ENCODE measurements at places on chromosomes 2 and 18.
A peak's percentile ranks its signal among the peaks of the same experiment; 100 is the strongest.

GRCh38 chr2:154952346-154952980, 254.0 kb downstream of the KCNJ3 start:
- DNase-seq = no peak
- H3K27me3 ChIP-seq = no peaks in the 10 kb centered on the region
- no peak overlapping the region for H3K27ac ChIP-seq

DNA sequence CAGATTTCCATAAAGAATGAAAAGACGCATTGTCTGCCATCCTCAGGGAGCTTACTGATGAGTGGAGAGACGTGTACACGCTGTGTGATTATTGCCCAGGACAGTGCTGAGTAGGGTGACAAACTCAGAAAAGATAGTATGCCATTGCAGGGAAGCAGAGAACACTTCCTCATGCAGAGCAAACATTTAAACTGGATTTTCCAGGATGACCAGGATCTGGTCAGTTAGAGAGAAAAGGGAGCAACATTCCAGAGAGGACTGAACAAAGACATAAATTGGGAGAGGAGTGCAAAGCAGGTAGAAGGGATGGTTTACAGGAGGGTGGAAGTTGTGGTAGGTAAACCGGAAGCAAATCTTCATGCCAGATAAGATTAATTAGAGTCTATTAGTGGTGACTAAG, 2.3 kb downstream of the SLC9A2 start:
- no peak overlapping the region for H3K4me3 ChIP-seq
- DNase-seq = no peak
- peaks cover 4% of the 10 kb centered on the region for H3K4me1 ChIP-seq
- H3K36me3 ChIP-seq = no peaks in the 10 kb centered on the region

DNA sequence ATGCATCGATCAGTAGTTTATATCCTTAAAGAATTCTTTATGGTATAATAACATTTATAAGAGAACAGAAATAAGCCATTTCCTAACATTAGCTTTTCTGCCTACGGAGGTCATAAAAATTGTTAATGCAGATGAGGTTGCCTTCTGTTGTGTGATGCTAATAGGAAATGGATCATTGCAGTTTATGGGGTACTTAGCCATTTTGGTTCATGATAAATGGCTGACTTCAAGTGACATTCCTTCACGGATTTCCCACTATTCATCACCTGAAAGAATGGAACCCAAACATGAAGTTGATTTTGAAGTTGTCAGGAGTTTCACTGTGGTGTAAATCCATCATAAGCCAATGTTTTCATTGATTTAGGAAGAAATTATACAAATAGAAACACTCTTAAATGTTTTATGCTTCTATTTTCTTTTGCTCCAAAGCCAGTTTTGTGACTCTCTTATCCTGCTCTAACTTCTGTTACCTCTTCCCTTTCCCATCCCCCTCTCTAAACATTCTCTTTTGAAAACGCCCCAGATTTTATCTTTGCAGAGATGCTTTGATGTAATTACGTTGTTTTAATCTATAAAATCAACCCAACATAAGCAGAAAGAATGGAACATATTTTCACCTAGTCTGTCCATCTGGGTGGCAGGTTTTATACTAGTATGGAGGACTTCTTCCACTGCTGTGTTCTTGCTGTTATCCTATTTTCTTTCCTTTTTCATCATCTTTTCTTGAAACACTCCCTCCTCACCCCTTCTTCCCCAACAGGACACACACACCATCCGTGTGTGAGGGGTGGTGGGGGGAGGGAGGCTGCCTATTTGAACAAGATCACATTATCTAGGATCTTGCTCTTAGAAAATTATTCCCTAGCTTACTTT, 58.2 kb downstream of the GREB1L start:
- H3K4me1 ChIP-seq = no peaks in the 10 kb centered on the region
- no peaks in the 10 kb centered on the region for H3K27me3 ChIP-seq

DNA sequence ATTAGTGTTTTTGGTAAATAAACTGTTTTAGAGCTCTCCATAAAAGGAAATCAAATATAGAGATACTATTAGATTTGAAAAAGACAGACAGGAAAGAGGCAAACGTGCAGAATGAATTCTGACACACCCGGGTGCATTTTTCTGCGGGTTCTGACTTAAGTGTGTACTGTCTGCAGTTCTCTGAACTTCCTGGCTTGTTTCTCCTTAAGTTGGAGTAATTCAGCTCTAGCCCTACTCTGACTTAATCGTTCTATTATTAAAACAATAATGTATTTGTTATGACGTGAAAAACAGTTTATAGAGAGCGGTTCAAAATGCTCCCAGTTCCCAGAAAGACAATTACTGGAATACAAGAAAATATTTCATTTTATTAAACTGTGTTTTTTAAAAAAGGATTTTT, 305.9 kb downstream of the ARHGAP15 start:
- no peak for DNase-seq
- peaks cover 8% of the 10 kb centered on the region for H3K4me1 ChIP-seq
- H3K27ac ChIP-seq = no peak overlapping the region
- no peaks in the 10 kb centered on the region for H3K27me3 ChIP-seq
- H3K4me3 ChIP-seq = no peak overlapping the region
- peaks cover 9% of the 10 kb centered on the region for H3K36me3 ChIP-seq

DNA sequence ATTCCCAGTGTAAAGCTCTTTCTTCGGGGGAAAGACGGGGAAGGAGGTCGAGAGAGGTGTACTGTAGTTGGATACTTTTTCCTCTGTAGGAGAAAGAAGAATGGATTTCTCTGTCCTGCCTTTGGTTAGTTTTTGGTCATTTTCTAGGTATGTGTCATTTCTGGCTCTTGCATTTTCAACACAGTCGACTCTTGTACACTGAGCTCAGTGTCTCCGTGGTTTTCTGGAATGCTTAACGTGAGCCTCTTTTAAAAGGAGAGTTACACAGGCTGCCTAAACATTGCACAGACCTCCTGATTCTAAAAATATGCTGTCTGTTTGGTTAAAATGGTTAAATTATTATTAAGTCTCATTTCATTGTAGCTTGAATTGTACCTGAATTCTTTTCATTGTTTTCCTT, 21.8 kb upstream of the GLS start:
- H3K27me3 ChIP-seq = no peaks in the 10 kb centered on the region
- DNase-seq = no peak
- no peaks in the 10 kb centered on the region for H3K36me3 ChIP-seq
- peaks cover 3% of the 10 kb centered on the region for H3K4me1 ChIP-seq

DNA sequence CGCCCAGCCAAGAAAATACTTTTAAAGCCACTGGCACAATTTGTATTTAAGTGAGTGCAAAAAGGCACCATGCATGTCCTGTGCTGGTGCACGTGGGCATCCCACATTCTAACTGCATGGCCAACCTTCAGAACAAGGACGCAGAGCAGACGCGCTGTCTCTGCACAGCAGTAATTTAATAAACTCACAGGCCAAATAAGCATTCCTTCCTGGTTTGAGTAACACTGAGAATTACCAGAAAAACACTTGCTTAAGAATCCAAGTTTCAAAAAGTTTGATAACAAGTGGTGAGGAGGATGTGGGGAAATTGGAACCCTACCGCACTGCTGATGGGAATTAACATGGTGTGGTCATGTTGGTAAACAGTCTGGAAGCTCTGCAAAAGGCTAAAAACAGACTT, 38.7 kb downstream of the RPL31 start:
- no peaks in the 10 kb centered on the region for H3K4me1 ChIP-seq
- no peak for DNase-seq
- H3K36me3 ChIP-seq = no peaks in the 10 kb centered on the region

DNA sequence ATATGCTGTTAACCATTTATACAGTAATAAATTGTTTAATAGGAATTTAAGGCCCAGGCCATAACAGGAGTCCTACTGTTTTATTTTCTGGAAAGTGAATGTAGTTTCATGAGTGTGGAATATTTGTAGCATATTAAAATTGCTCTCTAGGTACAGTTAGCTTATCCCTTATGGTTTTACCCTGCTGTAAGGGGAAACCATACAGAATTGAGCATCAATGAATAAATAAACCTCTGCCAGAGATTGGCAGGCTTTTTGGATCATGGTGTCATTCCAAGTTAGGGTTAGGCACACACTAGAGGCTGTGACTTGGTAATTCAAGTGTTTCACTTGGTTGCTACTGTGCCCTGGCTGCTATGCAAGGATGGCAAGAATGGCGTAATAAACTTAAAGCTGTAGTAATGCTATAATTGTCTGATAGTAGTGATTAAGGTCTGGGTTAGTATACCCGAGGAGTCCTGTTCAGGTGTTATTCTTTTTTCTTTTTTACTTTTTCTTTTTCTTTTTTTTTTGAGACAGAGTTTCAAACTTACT, 30.4 kb downstream of the BMPR2 start:
- H3K4me3 ChIP-seq = no peak overlapping the region
- no peak for DNase-seq
- H3K27me3 ChIP-seq = no peaks in the 10 kb centered on the region
- H3K36me3 ChIP-seq = no peaks in the 10 kb centered on the region
- H3K27ac ChIP-seq = no peak overlapping the region
- H3K4me1 ChIP-seq = no peaks in the 10 kb centered on the region

GRCh38 chr2:122486705-122487415, 731.4 kb downstream of the TSN start:
- no peaks in the 10 kb centered on the region for H3K36me3 ChIP-seq
- no peaks in the 10 kb centered on the region for H3K27me3 ChIP-seq
- no peak overlapping the region for H3K27ac ChIP-seq
- no peak for DNase-seq

DNA sequence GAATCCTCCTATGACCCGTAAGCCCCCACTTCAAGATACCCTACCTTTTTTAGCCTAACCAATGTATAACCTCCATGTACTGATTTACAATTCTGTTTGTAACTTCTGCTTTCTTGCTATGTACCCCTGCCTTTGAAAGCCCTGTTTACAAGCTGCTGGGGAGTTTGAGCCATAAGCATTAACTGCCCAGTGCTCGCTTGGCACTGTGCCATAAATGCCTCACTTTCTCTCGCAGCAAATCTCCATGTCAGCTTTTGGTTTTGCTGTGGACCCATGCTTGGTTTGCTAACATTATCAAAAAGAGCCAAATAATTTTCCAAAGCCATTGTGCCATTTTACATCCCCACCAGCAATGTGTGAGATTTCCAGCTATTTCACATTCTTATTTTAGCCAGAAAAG, 51.8 kb downstream of the TEX51 start:
- H3K4me1 ChIP-seq = no peaks in the 10 kb centered on the region
- no peak overlapping the region for H3K4me3 ChIP-seq
- H3K36me3 ChIP-seq = no peaks in the 10 kb centered on the region
- H3K27me3 ChIP-seq = no peaks in the 10 kb centered on the region
- no peak overlapping the region for H3K27ac ChIP-seq
- DNase-seq = no peak

DNA sequence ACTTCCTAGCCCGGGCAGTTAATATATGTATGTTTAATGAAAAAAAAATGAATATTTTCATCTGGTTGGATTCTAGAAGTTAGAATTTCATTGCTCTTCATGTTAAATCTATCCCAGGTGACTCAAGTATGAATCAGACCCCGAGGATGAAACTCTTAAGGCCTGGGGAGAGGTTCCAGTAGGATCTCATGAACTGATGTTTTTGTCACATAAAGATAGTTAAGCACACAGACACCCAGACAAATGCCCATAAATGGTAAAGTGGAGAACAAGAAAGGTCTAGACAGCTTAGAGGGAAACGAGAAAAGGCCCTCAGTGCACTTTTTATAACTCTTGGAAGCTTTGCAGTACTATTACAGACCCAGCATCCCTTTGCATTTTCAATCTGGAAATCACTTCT, 114.1 kb downstream of the RIF1 start:
- no peak overlapping the region for H3K4me3 ChIP-seq
- H3K27me3 ChIP-seq = no peaks in the 10 kb centered on the region
- no peak overlapping the region for H3K27ac ChIP-seq
- no peaks in the 10 kb centered on the region for H3K4me1 ChIP-seq

GRCh38 chr2:190533175-190533967, 1.2 kb downstream of the NEMP2 start:
- no peaks in the 10 kb centered on the region for H3K27me3 ChIP-seq
- DNase-seq = no peak
- H3K4me1 ChIP-seq = peaks cover 10% of the 10 kb centered on the region
- peak overlapping the region; percentile 86 for H3K27ac ChIP-seq

- H3K27me3 ChIP-seq = no peaks in the 10 kb centered on the region
- H3K4me1 ChIP-seq = no peaks in the 10 kb centered on the region
- no peak for DNase-seq
- H3K4me3 ChIP-seq = no peak overlapping the region
- H3K27ac ChIP-seq = no peak overlapping the region
- no peaks in the 10 kb centered on the region for H3K36me3 ChIP-seq
Measured at GRCh38 chr2:171235262-171235881, 74.7 kb upstream of the TLK1 start.

- DNase-seq = no peak
- H3K27ac ChIP-seq = no peak overlapping the region
- H3K4me1 ChIP-seq = no peaks in the 10 kb centered on the region
- no peak overlapping the region for H3K4me3 ChIP-seq
- H3K36me3 ChIP-seq = no peaks in the 10 kb centered on the region
Measured at GRCh38 chr2:217415316-217415715, 555.5 kb upstream of the TNP1 start.

- peak; percentile 49 for DNase-seq
- peak overlapping the region; percentile 90 for H3K4me3 ChIP-seq
- no peaks in the 10 kb centered on the region for H3K36me3 ChIP-seq
- peak overlapping the region; percentile 83 for H3K27ac ChIP-seq
- H3K4me1 ChIP-seq = peaks cover 27% of the 10 kb centered on the region
Measured at GRCh38 chr2:37672104-37672869, 845 bp upstream of the CDC42EP3 start.

Measured in effector memory CD4-positive, alpha-beta T cell (primary cell).